ENCODE measurements at places on chromosomes 1 and 21.
A peak's percentile ranks its signal among the peaks of the same experiment; 100 is the strongest.

- DNase-seq = no peak
These were observed 52.1 kb downstream of the SYDE2 start for GRCh38 chr1:85148524-85149250.

DNA sequence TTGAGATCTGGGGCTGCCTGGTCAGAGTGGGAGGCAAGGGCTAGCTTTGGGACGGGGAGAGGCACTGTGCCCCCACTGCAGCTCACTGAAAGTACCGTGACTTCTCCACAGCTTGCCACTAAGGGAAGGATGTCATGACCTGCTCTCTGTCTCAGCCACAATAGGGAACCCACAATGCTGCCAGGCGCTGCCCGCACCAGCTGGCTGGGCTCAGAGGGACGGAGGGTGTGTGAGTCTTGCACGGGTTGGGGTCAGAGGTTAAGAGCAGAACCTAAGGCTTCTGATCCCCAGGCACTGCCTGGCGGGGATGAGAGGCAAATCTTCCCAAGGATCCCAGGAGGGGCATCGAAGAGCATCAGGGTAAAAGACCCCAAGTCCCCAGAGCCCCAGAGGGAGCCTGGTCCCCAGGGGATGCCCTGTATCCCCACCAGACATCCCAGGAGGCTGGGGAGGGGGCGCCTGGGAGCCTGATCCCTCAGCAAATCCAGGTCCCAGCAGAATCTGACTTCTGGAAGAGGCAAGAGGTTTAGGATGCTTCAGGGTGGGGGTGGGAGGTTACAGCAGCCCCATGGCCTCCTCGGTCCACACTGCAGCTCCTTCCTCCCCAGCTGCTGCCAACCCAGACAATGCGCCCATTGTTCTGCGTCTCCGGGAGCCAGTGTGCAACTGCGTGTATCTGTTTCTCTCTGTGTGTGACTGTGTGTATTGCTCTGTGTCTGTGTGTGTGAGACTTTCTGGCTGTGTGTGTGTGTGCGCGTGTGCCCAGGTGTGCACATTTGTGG, 2.0 kb upstream of the MARCKSL1 start:
- no peak for DNase-seq

DNA sequence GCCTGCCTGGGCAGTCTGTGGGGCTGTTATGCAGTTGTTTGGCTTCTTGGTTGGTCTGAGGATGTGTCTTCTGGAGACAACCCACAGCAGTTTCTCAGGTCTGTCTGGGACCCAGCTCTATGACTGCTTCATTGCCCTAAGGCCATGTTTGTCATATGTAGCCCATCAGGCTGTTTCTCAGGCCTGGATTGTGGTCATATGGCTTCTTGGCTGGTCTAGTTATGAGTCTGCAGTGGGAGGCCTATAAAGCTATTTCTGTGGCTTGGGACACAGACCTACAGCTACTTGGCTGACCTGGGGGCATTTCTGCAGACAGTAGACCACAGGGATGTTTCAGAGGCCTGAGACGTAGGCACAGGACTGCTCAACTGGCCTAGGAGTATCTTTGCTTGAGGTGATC, 41.5 kb downstream of the CHIA start:
- no peak for DNase-seq

DNA sequence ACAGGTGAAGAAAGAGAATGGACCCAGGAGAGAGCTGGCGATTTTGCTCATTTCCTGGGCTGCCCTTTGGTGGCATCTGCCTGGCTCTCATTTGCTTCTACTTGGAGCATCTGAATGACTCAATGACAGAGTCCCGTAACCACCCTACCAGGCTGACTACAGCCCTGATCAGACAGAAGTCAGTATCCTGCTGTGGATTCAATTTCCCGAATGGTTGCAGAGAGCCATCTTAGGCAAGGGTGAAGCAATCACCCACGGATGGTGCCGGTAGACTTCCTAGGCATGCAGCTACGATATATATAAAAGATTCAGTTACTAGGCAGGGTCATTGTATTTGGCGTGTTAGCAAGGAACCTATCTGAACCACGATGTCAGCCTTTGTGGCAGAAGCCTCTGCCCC, 10.2 kb downstream of the AJAP1 start:
- no peak for DNase-seq

- DNase-seq = no peak
These were observed 2.2 kb upstream of the IL20 start for GRCh38 chr1:206863266-206863665.

GRCh38 chr21:34743831-34744230, 75.0 kb downstream of the CLIC6 start:
- DNase-seq = no peak

DNA sequence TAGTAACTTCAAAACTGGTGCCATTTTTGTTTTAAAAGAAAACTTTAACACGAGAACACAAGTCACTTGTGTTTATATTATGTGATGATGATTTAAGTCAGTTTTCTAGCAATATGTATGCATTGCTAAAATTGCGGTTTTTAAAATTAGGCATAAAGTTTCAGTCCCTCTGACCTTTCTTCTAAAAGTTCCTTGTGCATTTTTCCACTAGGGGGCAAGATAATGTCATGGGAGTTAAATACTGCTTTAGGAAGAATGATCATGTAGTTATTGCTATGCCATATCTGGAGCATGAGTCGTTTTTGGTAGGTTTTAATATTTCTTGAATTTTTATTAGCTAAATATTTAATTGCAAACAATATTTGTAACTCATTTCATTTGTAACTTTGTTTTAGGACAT, 10.7 kb downstream of the CDC7 start:
- DNase-seq = no peak

GRCh38 chr1:147640553-147641165, 29.7 kb downstream of the ACP6 start:
- DNase-seq = peak; percentile 71

DNA sequence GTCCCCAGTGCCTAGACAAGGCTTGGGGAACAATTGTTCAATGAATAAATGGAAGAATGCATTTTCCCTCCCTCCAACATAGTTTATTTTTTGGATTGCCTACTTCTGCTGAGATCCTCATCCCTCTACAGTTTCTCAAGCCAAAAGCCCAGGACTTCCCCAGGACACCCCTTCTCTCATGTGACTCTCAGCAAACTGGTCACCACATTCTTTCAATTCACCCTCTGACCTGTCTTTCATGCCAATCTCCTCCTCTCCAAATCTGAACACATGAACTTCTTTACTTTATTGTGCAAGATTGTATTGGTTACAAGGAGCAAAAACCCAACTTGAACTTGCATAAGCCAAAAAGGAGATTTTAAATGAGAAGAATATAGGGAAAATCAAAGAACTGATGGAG, 103.2 kb upstream of the JUN start:
- DNase-seq = no peak

- DNase-seq = no peak
These were observed 13.6 kb downstream of the AGMAT start for GRCh38 chr1:15571266-15571665.

Measured in left lobe of liver (tissue), 2 donors.